ENCODE measurements at places on chromosomes 4 and X.

DNA sequence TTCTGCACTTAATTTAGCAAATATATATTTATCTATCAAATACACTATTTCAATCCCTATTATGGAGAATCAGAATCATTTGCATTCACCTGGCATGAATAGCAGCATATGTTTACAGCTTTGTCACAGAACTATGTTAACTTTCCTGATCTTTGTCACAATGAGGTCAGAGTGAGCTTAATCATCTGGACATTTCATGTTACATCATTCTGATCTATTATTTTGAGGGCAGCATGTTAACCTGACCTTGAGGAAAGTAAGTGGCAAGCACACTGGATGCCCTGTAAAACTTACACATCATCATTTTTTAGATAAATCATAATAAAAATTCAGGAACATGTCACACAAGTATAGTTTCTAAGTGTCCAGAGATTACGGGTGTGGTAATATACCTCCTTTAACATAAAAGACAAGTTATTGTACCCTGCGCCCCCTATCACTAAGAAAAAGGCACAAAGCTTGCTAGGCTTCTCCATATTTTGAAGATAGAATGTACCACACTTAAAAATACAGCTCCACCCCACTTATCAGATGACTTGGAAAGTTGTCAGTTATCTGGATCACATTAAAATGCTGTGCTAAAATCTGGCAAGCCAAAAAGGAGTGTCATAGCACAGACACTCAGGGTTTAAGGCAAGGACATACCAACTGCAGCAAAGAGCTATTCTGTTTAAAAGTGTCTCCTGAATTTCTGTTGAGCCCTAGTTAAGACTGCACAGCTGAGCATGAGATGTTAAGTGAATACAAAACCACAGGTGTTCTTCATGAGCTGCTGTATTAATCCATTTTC, 182.7 kb upstream of the FAT4 start:
- DNase-seq, result no peak

DNA sequence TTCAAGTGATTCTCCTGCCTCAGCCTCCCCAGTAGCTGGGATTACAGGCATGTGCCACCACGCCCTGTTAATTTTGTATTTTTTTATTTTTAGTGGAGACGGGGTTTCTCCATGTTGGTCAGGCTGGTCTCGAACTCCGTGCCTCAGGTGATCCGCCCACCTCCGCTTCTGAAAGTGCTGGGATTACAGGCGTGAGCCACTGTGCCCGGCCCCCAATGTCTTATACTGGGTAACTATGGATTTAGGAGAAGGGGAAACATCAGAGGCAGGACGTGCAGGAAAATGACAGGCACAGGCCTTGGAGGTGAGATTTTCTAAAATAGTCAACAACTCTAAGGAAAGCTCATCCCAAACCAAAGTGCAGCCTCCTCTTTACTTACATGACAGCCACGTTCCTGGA, 11.1 kb upstream of the TSPYL2 start:
- DNase-seq, result no peak

DNA sequence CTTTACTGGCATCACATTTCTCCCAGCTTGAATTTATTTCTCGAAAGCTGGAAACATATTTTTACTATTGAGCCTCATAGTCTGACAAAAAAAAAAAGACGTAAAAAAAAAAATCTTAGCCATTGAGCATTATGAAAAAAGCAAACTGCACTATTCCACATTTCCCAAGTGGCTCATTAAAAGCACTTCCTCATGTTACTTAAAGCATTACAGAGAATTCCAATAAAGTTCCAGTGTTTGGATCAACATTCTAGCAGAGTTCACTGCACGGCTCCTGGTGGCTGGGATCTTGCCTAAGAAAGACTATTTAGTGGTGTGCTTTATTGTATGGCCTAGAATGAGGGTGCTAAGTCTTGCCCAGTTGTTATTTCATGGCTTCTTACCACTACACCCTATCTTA, 476.2 kb downstream of the PPARGC1A start:
- DNase-seq, result no peak

- DNase-seq, result no peak
Measured at GRCh38 chr4:26048378-26048882, 134.4 kb downstream of the SMIM20 start.

- no peak for DNase-seq
Measured at GRCh38 chr4:70670332-70671014, 4.2 kb upstream of the JCHAIN start.

DNA sequence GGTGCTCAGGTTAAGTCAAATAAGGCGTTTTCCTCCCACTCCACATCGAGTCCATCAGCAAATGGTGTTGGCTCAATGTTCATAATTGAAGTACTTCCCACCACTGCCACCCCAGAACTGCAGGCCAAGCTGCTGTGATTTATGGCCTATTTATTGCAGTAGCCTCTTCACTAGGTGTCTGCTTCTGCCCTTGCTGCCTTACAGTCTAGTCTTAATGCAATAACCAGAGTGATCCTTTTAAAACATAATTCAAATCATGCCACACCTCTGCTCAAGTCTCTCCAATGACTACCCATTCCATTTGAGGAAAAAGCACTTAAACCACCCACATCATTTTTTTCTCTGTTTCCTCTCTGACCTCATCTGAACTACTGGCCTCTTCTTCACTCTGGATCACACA, 220.3 kb downstream of the KCNIP4 start:
- DNase-seq, result no peak
